ENCODE measurements at places on chromosomes 5 and 9. TPM values are rescaled to one million over a fixed set of nuclear protein-coding genes. Genes with fewer than 3 reads are reported as not detected.

GRCh38 chr9:31535651-31536050, 848.8 kb upstream of the ACO1 start:
- DNase-seq = no peak

DNA sequence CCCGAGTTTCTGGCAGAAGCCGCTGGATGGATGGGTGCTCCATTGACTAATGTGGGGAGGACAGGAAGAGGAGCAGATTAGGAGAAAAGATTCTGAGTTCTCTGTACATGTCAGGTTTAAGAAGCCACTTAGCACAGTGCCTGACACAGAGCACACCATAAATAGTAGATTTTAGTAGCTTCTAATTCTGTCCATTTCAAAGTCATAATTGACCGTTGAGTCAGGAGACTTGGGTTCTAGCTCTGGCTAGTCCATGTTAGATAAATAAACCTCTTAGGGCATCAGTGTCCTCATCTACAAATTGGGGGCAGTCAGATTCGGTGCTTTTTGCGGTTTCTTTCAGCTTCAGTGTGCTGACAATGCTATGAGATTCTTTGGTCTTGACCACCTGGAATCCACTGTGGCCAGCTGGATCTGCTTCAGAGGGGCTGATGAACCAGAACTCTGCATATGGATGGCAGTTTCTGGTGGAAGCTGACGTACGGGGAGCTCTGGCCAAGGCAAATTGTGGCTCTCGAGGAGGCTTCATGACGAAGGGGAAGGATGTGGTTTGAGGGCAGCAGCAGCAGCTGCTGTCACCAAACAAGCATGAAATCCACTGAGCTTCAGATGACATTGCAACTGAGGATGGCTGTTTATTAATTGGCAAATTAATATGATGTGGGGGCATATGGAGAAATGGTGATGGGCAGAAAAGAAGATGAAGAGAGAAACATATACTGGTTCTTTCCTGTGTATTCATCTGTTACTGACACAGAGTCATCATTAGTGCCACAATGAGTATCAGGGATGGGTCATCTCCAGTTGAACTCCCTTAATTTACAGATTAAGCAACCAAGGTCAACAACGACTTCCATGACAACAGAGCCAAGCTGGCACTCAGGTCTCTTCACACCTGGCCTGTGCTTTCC, 134.4 kb downstream of the AOPEP start:
- DNase-seq = peak; percentile 52

GRCh38 chr5:127941646-127942045, 141.9 kb upstream of the SLC12A2 start:
- no peak for DNase-seq

DNA sequence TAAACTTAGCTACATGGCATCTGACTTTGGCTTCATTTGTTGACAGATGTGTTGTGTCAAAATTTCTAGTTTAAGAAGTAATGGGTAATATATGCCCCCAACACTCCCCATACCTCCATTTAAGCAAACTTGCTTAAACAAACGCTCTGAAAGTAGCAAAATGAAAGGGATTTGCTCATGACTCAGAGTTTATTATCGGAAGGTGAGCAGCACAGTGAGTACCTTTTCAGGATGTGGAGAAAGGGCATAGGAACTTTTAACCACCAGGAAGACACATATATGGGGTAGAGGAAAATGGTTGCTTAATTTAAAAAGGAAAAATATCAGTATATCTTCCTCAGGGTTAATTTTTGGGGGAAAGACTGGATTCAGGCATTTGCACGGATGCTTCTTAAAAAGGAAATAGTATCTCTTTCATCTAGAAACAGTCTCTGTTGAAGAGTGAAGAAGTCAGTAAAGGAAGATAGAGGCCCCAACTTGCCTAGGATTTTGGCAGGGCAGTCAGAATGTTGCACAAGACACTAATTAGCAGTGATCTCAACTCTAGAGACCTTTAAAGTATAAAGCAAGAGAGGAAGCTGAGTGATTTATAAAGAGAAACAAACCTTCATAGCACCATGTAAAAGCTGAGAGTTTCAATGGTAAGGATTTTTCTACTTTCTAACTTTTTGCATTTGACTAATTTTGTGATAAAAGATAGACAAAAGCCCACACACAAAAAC, 155.1 kb downstream of the TRIO start:
- DNase-seq = peak; percentile 70

DNA sequence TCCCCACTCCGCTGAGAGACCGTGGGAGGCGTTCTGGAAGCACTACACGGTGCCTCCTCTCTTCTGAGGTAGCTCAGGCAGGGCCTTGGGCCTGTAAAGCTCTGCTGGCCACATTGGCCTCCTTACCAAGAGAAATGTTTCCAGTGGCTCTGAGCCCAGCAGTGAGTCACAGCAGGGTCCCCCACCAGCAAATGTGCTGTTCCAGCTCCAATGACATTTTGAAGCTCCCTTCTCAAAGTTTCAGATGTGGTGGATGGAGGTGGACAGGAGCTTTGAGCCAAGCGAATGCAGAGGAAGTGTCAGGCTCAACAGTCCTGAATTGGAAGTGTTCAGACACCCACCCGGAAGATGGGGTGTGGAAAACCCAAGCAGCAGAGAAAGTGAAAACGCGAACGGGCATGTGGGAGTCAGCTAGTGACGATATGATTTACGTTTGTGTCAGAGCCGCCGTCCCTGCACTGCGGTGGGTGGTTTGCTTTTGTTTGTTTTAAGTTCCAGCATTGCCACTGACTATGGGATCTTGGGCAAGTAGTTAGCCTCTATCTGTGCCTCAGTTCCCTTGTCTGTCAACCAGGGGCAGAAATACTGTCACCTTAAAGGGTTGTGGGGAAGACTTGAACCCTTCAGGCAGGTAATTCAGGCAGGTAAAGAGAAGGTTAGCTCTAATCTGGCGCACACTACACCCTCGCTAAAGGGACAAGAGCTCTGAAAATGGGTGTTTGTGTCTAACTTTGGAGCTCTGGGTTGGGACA, 38.2 kb downstream of the C5orf15 start:
- DNase-seq = peak; percentile 59

DNA sequence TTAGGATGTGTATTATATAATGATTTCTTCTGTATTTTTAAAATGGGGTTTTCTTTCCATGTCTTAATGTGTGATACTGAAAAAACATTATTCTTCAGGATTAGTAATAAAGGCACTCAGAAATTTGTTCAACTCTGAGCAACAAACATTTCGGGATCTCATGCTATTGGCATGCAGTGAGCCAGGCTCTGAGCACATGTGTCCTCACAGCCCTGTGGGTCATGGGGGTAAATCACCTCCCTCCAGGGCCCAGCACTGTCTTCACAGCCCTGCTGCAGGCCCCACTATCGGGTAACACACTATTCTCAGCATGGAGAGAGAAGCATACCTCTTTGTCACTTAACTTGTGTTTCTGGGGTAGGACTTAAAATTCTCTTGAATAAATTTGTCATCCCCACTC, 14.0 kb downstream of the TMEM174 start:
- peak; percentile 61 for DNase-seq

GRCh38 chr9:135014311-135015010, 73.0 kb upstream of the OLFM1 start:
- DNase-seq = no peak

- no peak for DNase-seq
Observed at GRCh38 chr5:98175474-98175873, 598.0 kb upstream of the RGMB start.

DNA sequence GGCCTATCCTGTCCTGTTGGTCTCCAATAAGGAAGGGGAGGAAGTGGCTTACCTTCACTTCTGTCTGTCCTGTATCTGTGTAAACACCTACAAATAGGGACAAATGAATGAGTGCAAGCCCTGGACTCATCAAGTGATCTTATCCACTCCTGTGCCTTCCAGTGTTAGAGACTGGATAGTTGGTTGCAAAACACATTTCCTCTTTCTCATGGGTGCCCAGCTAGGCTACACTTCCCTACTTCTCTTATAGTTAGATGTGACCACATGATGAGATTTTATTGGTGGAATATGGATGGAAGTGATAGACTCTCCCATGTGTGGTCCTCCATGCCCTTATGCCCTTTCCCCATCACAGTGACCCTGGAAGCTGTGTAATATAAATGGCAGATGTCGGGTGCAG, 16.9 kb upstream of the PFDN1 start:
- DNase-seq = no peak

DNA sequence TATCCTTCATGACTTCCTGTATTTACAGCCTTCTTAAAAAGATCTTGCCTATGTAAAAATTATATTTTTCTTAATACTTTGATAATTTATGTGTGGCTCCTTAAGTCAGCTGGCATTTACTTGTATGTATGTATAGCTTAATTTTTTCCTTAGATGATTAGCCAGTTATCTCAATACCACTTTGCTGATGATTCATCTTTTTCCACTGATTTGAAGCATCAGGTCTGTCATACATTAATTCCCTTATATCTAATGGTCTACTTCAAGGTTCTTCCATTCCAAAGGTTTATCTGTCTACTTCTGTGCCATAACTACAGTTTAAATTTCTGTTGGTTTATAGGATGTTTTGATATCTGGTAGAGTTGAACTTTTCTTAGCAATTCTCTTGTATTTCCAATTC, 44.9 kb upstream of the MTMR12 start:
- DNase-seq = no peak

DNA sequence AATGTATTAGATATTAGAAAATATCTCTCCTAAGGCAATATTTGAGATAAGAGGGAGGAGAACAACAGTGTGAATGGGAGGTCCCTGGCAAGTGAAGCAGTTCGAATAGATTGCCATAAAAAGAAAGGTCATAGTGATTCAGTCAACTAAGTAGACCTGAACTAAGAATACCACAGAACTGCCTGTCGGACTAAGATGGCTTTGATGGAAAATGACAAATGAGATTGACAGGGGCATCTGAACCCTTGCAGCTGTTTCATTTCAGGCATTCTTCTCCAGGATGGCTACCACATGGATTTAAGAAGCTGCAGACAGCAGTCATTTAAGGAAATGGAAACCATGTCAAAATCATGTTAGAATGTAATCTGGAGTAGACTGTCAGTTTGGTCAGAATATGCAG, 308.4 kb upstream of the MEF2C start:
- no peak for DNase-seq

- peak; percentile 9 for DNase-seq
Observed at GRCh38 chr5:8954801-8955200, 591.1 kb downstream of the SEMA5A start.

DNA sequence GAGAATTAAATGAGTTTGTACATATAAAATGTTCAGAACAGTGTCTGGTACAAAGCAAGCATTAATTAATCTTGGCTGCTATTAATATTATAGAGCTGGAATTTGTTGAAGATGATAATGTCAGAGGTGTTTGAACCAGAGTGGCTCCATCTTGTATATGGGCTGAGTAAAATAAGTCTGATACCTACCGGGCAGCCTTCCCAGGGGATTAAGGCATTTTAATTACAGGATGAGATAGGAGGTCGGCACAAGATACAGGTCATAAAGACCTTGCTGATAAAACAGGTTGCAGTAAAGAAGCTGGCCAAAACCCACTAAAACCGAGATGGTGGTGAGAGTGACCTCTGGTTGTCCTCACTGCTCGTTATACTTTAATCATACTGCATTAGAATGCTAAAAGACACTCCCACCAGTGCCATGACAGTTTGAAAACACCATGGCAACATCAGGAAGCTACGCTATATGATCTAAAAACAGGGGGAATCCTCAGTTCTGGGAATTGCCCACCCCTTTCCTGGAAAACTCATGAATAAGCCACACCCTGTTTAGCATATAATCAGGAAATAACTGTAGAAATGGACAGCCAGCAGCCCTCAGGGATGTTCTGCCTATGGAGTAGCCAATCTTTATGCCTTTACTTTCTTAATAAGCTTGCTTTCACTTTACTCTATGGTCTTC, 90.2 kb downstream of the PLK2 start:
- DNase-seq = no peak

DNA sequence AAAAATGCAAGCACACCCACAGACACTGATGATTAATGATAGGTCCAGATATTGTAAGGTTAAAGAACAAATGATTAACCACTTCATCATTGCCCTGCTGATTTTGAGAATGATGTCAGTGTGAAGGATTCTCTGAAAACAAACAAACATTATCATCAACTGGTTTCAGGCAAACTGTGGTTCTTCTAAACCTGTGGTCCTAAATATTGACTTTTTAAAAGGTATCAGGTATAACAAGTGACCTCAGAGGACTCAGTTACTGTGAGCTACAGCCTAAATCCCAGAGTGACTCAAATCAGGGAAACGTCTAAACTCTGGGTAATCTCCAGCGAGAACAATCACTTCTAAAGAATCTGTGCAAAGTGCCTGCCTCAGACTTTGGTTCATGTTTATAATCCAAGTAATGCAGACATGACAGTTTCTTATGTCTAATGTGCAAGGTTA, 172.3 kb upstream of the CDH6 start:
- peak; percentile 60 for DNase-seq

DNA sequence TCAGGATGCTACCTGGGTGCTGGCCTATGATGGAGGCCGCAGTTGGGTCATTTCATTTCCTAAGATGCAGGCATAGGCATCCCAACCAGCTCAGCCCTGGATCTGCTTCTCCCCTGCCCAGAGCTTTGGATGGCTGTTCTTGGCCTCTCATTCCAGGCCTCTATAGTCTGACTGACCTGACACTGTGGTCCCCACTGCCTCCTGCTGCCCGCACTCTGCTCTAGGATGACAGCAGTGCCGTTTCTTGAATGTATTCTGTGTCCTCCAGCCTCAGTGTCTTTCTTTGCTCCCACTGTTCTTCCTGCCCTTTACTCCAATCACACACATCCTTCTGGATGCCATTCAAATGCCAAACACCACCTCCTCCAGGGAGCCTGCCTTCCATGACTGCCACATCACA, 235.7 kb downstream of the HSPA4 start:
- peak; percentile 28 for DNase-seq

The BRINP1 gene
- 6.2 TPM for polyA plus RNA-seq

The SHISAL2B gene
- not detected for polyA plus RNA-seq

The AGXT2 gene
- polyA plus RNA-seq = not detected

The TAL2 gene
- not detected for polyA plus RNA-seq

The CLPTM1L gene
- 25.6 TPM for polyA plus RNA-seq

The NCBP1 gene
- polyA plus RNA-seq = 31.8 TPM

The FBP1 gene
- polyA plus RNA-seq = not detected

The PCDHGB5 gene
- polyA plus RNA-seq = 15.0 TPM

The GFI1B gene
- not detected for polyA plus RNA-seq

Data from GM23248 (cell line).